ENCODE measurements at places on chromosomes 6 and 20. TPM values are rescaled to one million over a fixed set of nuclear protein-coding genes. Genes with fewer than 3 reads are reported as not detected.

Gene REPS1
- 68.6 TPM for total RNA-seq

Gene PRSS35
- not detected for total RNA-seq

Gene PRRT1
- total RNA-seq = 2.4 TPM

Gene ARMC12
- total RNA-seq = 4.4 TPM

Gene POPDC3
- not detected for total RNA-seq

Gene PPP1R16B
- total RNA-seq = 45.4 TPM

Gene HSPA12B
- not detected for total RNA-seq

Gene DEK
- 309 TPM for total RNA-seq

Gene MAFB
- total RNA-seq = not detected

Gene COL19A1
- 0.30 TPM for total RNA-seq

Gene TMEM244
- total RNA-seq = not detected

Gene NRSN1
- total RNA-seq = not detected

Gene TULP1
- not detected for total RNA-seq

Gene HLA-DQA1
- 31.2 TPM for total RNA-seq

Gene EPHA7
- not detected for total RNA-seq

Gene IPCEF1
- total RNA-seq = not detected

Gene TULP4
- 62.1 TPM for total RNA-seq
